ENCODE measurements at places on chromosomes 6 and 20.

DNA sequence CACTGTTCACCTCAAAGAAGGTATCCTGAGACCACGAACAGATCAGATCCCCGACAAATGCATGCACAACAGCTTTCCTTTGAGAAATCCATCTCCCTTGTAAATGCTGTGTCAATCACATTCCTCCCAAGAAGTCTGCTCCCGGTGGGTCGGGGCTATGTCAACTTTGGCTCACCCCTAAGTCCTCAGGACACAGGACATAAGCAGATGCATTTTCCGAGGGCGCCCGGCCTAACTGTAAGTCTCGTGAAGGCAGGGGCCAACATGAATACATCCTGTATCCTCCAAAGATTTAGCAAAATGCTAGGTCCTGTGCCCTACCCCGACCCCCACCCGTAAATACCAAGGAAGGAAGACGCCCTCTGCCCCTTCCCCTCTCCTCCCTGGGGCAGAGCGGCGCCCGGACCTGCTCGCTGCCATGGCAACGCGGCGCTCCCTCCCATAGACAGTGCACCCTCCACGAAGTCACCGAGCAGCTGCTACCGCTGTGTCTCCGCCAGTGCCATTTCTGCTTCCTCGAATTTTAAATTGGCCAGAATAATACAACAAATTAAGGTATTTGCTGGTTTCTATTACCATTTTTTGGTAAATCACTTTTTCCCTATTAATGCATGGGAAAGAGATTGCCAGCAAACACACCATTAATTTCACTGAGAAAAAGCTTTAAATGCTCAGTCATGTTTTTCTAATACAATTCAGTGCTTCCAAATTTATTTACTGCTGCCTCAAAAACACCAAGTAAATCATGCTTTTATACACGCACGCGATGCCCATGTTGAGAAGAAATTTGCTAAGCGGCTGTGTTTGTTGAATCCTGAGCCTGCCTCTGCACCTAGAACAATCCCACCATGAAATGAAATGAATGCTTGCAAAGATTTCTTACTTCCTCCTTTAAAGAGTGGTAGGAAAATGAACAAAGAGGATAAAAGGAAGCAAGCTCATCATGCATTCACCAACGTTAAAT is 100.6 kb downstream of the PCSK2 start:
- DNase-seq: no peak

DNA sequence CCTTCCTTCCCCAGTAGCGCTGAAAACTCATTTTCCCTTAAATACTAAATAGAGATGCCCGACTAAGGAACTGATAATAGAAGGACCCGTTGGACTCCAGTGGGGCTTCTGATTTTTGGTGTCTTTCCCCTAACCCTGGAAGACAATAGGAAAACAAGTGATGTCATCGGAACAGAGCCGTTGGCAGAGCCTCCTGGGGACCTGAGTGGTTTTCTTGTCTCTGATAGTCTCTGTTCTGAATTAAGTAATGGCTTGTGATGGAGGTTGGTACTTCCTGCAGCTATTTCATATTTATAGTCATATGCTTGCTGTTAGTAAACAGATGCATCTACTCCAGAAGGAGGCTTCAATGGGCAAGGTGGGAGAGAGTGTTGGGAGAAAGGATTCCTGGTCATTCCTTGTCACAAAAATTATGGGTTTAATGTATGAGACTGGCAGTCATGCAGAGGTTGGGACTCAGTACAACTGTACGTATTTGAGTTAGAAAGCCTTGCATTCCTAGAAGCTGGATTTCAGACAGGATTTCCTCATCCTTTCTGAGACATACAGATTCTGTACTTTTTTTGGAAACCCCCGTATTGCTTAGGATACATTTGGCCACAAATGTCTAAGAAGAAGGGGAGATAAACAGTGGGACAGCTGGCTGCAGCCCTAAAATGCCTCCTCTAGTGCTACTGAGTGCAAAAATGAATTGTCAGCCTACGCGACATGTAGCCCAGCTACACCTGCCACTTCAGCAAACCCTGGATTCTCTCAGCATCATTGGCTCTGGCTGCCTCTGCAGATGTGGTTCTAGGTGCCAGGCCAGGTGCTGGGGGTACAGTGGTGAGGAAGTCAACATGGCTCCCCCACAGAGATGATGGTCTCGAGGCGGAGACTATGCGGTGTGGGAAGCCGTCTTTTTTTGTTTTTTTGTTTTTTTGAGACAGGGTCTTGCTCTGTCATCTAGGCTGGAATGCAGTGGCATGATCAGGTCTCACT is 38.1 kb downstream of the CDS2 start:
- DNase-seq: no peak

DNA sequence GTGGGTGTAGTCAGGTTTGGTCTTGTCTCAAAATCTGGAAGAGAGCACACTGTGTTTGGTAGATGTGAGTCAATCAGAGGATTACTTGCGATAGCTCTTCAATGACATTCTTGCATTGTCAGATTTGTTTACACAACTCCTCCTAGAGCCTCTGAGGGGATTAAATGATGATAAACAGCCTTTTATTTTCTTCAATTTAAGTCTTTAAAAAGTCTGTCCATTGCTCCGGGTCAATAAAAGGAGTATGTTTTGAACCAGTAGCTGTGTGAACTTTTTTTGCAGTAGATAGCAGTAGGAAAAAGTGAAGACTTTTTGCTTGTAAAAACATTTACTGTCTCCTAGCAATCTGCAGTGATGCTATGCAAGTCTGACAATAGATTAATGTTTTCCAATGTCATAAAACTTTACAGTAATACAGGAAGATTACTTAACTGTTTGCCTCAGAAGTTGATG is 49.9 kb downstream of the GJA1 start:
- no peak for DNase-seq

DNA sequence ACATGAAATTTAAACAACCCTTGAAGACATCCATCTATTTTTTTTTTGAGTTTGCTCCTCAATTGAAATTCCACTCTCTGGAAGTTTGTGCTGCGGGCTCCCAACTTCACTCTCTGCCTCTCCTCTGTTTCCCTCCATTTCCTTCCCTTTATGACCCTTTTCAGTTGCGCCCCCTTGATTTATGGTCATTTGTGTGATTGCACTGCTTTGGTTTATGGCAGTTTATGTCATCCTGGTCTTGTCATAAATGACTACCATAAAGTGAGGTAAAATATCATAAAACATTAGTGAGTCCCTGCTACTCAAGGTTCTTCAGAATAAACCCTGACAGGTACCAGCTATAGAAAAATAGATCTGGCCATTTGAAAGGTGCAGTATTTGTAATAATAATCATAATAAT is 348.3 kb upstream of the ZFP64 start:
- DNase-seq: no peak

GRCh38 chr6:36873612-36874442 is 776 bp downstream of the PPIL1 start:
- DNase-seq: no peak

- DNase-seq: no peak
These were observed 9.9 kb upstream of the CDKN1A start for GRCh38 chr6:36668591-36668990.

GRCh38 chr20:12982098-12982497 is 26.7 kb upstream of the SPTLC3 start:
- DNase-seq: no peak

DNA sequence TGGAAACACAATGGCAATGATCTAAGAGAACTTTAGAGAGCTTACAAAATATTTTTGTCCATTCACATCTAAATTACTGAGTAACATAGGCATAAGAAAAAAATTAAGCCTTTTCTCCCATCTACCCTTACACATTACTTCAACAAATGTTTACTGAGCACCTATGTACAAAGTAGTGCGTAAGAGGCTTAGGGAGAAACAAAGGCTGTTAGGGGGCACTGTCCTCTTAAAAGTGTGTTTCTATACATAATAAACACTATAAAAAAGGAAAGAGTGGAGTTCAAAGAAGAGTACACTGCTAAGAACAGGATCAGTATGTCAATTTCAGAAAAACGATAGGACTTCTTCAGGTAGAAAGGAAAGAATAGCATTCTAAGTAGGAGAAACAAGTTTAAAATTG is 12.2 kb downstream of the ILRUN start:
- DNase-seq: no peak

DNA sequence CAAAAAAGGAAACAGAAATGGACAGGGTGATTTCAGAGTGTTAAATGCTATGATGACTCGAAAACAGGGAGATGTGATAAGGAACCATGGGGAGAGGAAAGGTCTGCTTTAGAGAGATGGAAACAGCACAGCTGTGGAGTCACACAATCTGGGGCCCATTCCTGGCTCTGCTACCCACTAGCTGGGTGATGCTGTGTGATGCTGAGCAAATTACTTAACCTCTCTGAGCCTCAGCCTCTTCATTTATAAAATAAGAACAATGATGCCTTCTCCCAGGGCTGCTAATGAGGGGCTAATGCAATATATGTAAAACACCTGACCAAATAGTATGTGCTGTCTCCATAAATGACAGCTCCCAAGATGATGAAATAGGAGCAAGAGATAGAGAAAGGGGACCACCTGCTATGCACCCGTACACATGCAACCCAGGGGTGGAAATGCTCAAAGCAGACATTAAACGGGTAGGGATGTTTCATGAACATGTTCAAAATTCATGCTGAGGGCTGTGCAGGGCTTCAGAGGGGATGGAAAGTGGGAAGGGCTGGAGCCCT is 27.7 kb downstream of the MDGA1 start:
- DNase-seq: no peak
